ENCODE measurements at places on chromosomes 16 and 17. TPM values are rescaled to one million over a fixed set of nuclear protein-coding genes. Genes with fewer than 3 reads are reported as not detected.

RGS11 gene
- not detected for total RNA-seq

NIP7 gene
- 35.4 TPM for total RNA-seq

HBZ gene
- total RNA-seq: not detected

TRPV2 gene
- total RNA-seq: 132 TPM

RNF222 gene
- total RNA-seq: 0.10 TPM

MKS1 gene
- total RNA-seq: 18.7 TPM
